NCI-H2171 treated with DMSO at 0.1 percent for 48 hours (cell line): ENCODE measurements at places on chromosomes 13 and 19.

GRCh38 chr13:65499256-65499655 lies 1730.9 kb downstream of the PCDH9 start:
- no peak for DNase-seq

GRCh38 chr19:47790398-47790814 lies 11.9 kb downstream of the SELENOW start:
- peak; percentile 23 for DNase-seq

GRCh38 chr19:14325863-14326262 lies 55.4 kb upstream of the ADGRE5 start:
- no peak for DNase-seq

DNA sequence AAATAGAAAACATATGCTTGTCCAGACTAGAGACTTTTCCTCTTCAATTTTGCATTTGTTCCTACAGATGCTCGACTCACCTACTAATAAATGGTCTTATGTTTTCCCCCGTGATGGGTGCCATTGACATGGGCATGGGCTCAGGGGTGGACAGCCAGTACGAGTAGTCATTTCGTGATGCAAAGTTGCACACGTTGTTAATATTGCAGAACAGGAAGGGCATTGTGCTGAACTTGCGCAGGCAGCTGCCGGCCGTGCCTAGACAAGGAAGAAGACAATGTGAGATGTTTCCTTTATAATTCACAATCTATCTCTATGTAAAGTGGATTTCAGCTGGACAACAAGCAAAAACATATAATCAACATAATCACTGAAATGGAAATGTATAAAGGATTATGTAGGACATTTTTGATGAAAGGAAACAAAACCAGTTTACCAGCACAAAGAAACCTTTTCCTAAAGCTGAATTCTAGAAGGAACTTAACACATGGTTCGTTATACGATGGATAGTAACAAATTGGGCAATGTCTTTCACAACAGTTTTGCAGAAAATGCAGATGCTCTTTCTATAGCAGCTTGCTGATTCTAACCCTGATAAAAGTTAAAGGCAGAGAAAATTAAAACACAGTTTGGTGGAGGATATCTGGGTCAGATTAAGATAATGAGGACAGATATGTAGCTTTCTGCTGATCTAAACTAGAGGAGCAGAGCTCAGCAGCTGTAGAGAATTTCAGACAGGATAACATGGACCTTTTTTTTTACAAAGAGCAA lies 145.7 kb downstream of the COL4A1 start:
- DNase-seq = no peak

GRCh38 chr13:71759651-71760511 lies 107.1 kb downstream of the DACH1 start:
- no peak for DNase-seq

DNA sequence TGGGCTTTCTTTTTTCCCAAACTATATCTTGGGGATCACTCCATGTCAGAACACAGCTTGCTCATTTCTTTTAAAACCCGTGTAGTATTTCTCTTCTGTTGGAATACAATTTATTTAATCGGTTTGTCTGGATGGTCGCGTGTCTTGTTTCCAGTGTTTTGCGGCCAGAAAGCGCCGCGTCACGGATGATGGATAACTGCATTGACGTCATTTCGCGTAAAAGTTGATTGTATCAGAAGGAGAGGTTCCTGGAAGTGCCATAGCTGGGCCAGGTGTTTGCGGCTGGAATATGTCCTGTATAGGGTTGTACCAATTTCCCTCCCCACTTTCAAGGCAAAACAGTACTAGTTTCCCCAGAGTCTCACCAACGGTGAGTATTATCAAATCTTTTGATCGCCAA lies 9.7 kb downstream of the ACTL9 start:
- no peak for DNase-seq

DNA sequence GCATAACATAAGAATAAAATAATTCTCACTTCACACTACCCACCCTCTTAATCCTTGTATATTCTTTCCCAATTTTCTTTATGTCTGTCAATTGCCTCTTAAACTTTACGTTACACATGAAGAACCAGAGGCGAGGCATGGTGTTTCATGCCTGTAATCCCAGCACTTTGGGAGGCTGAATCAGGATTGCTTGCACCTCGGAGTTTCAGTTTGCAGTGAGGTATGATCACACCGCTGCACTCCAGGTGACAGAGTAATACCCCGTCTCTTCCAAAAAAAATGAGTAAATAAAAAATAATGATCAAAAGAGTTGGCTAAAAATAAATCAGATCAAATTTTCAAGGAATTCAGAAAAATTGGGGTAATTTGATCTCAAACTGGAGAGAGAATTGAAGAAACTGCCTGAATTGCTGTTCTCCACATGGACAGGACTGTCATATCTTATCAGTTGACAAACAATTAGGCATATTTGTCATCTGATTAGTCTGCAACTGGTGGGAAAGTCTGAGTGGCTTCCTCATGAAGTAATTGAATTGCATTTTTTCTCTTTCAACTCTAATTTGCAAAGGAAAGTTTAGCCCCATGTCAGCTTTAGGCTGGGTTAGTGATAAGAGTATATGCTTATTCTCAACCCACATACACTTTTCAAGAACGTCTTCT lies 302.9 kb downstream of the ITGBL1 start:
- DNase-seq = no peak
